ENCODE measurements at places on chromosomes 12 and 14.
A peak's percentile ranks its signal among the peaks of the same experiment; 100 is the strongest.

DNA sequence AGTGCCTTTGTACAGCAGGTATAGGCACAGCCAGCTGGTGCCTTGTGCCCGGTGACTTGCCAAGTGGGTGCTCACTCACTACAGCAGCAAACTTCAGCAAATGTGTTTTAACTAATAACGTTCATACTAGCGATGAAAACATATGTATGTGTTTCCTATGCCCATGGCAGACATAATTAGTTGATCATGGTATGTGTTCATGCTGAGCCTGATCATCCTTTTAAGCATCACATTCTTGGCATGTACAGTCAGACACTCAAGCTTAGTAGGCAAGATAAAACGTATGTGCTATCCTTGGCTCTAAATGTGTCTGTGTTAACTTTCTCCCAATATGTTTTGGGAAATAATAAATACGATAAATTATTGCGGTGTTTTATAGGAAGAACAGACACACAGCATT, 55.6 kb downstream of the RASSF8 start:
- no peak overlapping the region for H3K4me3 ChIP-seq
- no peaks in the 10 kb centered on the region for H3K4me1 ChIP-seq
- DNase-seq = no peak
- no peaks in the 10 kb centered on the region for H3K36me3 ChIP-seq
- H3K27ac ChIP-seq = no peak overlapping the region

GRCh38 chr12:3492793-3493042, 1.7 kb downstream of the PRMT8 start:
- no peak overlapping the region for H3K4me3 ChIP-seq
- H3K27ac ChIP-seq = no peak overlapping the region
- H3K36me3 ChIP-seq = no peaks in the 10 kb centered on the region
- H3K27me3 ChIP-seq = peaks cover 5% of the 10 kb centered on the region

DNA sequence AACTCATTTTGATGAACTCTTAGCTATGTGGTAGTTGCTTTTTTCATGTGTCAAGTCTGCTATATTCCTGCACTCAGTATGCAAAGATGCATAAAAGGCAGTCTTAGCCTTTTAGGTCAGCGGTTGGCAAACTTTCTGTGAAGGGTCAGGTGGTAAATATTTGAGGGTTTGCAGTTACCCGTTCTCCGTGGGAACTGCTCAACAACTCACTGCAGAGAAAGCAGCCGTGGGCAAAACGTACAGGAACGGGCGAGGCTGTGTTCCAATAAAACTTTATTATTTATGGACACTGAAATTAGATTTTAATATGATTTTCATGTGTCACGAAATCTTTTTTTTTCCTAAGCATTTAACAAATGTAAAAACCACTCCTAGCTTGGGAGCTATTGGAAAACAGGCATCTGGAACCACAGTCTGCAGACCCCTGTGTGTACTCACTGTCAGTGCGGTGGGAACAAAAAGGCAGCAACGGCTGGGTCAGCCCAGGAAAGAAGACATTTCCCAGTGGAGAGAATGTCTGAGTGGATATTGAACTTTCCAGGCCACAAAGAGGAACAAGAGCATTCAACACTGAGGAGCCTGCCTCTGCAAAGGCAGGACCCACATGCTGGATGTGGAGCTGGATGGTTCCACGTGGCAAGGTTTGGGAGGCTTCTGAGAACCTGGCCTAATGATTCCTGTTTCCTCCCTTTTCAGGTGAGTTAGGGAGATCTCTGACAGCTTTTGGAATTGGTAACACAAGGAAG, 3.5 kb upstream of the ACACB start:
- H3K27ac ChIP-seq = peak overlapping the region; percentile 33
- H3K36me3 ChIP-seq = no peaks in the 10 kb centered on the region
- no peaks in the 10 kb centered on the region for H3K27me3 ChIP-seq

- H3K36me3 ChIP-seq = no peaks in the 10 kb centered on the region
- DNase-seq = no peak
- H3K27me3 ChIP-seq = no peaks in the 10 kb centered on the region
- H3K27ac ChIP-seq = no peak overlapping the region
These were observed 492.2 kb downstream of the APAF1 start for GRCh38 chr12:99137124-99137855.

- H3K4me3 ChIP-seq = no peak overlapping the region
- no peaks in the 10 kb centered on the region for H3K4me1 ChIP-seq
- no peak overlapping the region for H3K27ac ChIP-seq
- no peaks in the 10 kb centered on the region for H3K27me3 ChIP-seq
- H3K36me3 ChIP-seq = no peaks in the 10 kb centered on the region
These were observed 324.0 kb upstream of the PDE3A start for GRCh38 chr12:20044351-20044750.

GRCh38 chr12:133130038-133130807, at the start of the genes ZNF10 and ZNF891:
Gene ZNF10 (plus strand): TSS chr12:133130627. CDS start chr12:133144493, 13,866 bp downstream.
Gene ZNF891 (minus strand): TSS chr12:133130274. CDS start chr12:133121918, 8,356 bp downstream.
- no peaks in the 10 kb centered on the region for H3K27me3 ChIP-seq

- no peak overlapping the region for H3K4me3 ChIP-seq
- H3K27ac ChIP-seq = peak overlapping the region; percentile 66
- H3K36me3 ChIP-seq = no peaks in the 10 kb centered on the region
- no peaks in the 10 kb centered on the region for H3K4me1 ChIP-seq
- no peaks in the 10 kb centered on the region for H3K27me3 ChIP-seq
These were observed 45.0 kb upstream of the GPR68 start for GRCh38 chr14:91289464-91289863.

DNA sequence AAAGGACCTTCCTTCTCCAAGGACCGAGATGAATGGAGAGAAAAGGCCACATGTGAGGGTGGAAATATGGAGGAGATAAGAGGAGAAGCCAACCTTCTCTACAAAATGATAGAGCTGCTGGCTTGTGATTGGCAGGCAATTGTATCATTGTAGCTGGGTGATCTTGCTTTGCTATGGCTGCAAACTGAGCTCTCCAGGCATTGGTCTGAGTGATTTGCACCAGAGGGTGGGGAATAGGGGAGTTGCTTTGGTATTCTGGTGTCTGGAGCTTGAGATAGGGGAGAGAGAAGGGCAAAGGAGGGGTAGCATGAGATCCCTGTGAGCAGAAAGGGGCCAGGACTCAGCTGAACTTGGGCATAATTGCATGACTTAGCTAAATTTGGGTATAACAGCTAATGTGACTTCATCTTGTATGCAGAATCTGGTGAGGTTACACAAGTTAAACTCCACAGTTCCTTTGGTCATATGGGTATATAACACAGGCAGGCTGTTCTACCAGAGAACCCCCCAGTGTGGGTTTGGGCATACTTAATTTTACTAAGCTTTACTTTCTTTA, 72.0 kb downstream of the FOS start:
- DNase-seq = no peak
- no peaks in the 10 kb centered on the region for H3K36me3 ChIP-seq
- H3K4me3 ChIP-seq = no peak overlapping the region
- no peaks in the 10 kb centered on the region for H3K27me3 ChIP-seq

DNA sequence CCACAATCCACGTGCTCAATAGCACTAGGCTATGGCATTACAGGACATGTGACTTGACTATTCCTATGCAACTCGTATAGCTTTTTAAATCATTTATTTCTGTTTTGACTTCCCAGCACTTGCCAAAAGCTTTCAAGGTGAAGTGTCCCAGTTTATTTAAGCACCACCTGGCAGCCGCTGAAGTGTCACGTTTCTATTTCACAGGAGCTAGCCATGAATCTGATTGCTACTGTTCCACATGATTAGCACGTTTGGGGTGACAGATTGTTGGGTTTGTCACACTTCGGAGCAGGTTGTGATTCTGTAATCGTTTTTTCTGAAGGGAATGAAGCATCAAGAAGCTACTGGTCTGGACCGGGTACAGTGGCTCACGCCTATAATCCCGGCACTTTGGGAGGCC, 39.9 kb upstream of the BICDL1 start:
- no peak for DNase-seq
- H3K27me3 ChIP-seq = no peaks in the 10 kb centered on the region
- no peak overlapping the region for H3K4me3 ChIP-seq
- H3K36me3 ChIP-seq = no peaks in the 10 kb centered on the region

DNA sequence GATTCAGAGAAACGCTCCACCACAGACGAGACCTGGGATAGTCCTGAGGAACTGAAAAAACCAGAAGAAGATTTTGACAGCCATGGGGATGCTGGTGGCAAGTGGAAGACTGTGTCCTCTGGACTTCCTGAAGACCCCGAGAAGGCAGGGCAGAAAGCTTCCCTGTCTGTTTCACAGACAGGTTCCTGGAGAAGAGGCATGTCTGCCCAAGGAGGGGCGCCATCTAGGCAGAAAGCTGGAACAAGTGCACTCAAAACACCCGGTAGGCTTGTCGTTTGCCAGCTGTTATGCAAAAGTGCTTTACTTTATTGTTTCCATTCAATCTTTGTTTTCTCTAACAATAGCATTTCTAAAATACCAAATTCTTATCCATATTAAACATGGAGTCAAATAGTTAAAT, 287.3 kb downstream of the NAV3 start:
- H3K27ac ChIP-seq = no peak overlapping the region
- H3K4me3 ChIP-seq = no peak overlapping the region
- H3K27me3 ChIP-seq = no peaks in the 10 kb centered on the region
- DNase-seq = no peak

GRCh38 chr12:45102818-45103217, 51.9 kb upstream of the DBX2 start:
- DNase-seq = no peak
- H3K4me1 ChIP-seq = no peaks in the 10 kb centered on the region
- no peaks in the 10 kb centered on the region for H3K27me3 ChIP-seq
- H3K4me3 ChIP-seq = no peak overlapping the region

Measured in breast epithelium (tissue), 4 donors.